ENCODE measurements at places on chromosomes 3 and 15.

DNA sequence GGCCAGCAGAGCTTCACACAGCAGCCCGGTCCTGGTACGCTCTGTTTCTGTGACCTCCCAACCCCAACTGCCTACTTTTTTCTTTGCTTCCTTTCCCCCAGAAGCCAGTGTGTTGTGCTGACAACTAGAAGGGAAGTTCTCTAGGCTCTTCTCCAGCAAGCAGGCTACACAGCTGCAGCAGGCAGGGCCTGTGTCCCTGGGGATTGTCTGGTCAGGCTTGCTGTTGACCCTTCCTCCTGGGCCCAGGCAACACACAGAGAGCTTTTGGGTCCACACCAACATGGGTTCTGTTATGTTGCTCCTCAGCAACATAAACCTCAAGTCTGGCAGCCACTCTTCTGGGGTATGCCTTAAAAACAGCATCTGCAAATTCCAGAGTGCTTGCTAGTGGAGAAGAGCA, 36.2 kb upstream of the TSPAN3 start:
- DNase-seq = no peak

GRCh38 chr15:79960502-79961212, 10.3 kb downstream of the BCL2A1 start:
- no peak for DNase-seq

DNA sequence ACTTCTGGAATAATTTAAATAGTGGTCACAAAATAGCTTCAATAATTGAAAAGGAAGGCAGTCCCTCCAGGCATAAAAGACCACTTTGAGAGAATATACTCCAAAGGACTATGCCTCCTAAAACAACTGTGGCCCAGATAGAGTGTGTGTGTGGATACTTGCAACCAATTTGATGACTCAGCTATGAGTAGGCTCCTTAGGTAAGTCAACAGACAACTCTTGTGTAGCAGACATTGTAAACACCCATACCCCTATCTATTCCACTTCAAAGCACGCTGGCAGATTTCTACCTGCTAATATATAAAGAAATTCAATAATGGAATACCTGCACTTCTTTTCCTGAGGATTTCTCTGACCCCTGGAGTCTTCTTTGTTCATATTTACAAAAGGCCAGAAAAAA, 254.5 kb downstream of the NEK10 start:
- DNase-seq = no peak

DNA sequence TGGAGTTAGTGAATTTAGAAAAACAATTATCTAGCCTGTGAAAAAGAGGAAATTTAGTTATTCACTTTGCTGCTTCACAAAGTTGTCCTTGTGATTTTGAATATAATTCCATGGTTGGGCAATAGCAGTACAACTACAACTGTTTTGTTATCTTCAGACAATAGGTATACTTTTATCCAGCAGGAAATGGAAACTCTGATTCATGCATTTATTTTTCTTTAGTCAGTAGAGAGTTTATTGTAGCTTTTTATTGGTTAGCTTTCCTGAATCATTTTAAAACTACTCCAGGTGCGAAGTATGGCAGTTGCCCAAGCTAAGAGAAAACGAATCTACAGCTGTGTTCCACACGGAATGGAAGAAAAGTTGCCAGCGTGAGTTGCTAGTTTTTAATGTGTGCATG, 80.3 kb downstream of the TM4SF4 start:
- no peak for DNase-seq

GRCh38 chr15:36691579-36692357, 112.3 kb downstream of the CDIN1 start:
- no peak for DNase-seq

DNA sequence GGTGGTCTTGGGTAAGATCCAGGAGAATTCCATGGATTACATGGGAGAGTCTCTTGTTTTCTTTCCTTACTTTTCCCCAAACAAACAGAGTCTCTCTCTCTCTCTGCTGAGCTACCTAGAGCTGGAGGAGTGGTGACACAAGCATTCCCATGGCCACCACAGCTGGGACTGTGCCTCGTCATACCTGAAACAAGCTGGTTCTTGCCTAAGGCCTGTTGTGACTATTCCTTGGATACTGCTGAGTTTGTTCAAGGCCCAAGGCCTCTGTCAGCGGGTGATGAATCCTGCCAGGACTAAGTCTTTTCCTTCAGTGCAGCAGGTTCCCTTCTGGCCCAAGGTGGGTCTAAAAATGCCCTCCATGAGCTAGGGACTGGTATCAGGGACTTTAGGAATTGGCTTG, 378.1 kb upstream of the ZNF385D start:
- no peak for DNase-seq

- no peak for DNase-seq
These were observed 35.4 kb downstream of the LIPC start for GRCh38 chr15:58467121-58467721.

GRCh38 chr15:89441295-89441812, 55.0 kb downstream of the RHCG start:
- DNase-seq = no peak

Data from activated naive CD4-positive, alpha-beta T cell (primary cell).